Fibroblast of upper back skin (primary cell): ENCODE measurements at places on chromosomes 16 and 17.

GRCh38 chr17:77909236-77909635, 49.3 kb upstream of the TNRC6C start:
- DNase-seq = no peak

DNA sequence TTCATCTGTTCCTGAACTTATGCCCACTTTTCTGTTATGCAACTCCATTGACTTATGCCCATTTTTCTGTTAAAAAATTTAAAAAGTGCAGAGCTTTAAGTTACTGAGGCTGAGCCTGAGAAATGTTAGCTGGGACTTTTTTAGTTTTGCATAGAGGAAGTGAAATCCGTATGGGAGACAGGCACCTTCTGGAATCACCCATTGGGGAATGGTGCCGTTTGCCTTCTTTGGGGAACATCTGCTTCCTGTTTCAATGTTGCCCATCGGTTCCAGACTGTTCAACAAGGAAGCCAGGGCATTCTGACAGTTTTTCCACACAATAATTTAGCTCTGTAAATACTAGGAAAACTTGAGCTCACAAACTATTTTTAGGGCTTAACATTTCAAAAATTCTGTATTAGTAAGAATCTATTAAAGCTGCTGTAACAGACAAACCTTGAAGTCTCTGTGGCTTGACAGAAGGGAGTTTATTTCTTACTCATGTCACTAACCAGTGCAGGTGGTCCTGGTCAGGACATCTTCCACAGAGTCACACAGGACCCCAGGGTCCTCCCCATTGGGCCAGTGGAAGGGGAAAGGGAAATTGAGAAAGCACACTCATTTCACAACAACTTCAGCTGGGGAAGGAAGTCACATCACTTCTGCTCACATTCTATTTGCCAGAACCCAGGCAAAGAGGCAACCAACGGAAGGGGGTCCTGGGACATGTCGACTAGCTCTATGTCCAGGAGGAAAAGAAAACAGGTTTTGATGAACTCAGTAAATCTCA, 17.2 kb downstream of the PRKCB start:
- no peak for DNase-seq

DNA sequence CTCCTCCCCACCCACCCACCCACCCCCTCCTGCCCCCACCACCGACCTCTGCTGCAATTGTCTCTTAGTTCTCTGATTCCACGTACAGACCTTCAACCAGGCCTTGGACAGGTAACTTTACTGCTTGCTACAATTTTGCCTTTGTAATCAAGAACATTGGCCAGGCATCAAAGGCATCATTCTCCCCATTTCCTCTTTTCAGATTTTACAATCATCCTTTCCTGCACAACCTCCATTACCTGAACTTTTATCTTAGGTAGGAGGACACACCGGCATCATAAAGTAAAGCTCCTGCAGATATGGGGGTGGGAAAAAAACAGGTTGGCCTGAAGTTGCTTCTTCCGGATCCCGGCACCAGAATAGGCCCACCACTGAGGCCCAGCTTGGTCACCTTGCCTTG, 25.7 kb upstream of the SUPT4H1 start:
- no peak for DNase-seq

GRCh38 chr17:68576137-68576536, 25.0 kb downstream of the FAM20A start:
- DNase-seq = no peak

- DNase-seq = peak; percentile 95
These were observed 183.0 kb downstream of the PHKB start for GRCh38 chr16:47644166-47644565.
